ENCODE measurements at places on chromosomes 16 and 17.

DNA sequence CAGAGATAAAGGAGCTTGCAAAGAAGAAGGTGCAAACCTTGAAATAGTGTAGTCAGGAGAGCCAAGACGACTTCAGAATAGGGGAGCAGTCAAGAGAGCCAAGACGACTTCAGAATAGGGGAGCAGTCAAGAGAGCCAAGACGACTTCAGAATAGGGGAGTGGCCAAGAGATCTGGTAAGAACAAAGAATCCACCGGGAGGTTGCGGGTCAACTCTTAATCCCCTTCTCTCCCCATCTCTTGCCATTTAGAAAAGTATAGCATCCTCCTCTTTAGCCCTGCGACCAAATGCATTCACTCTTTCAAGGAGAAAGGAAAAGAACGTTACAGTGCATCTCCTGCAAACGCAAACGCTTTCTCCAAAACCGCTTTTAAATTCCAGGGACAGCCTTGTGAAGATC is 713 bp downstream of the KNOP1 start:
- no peak for DNase-seq

DNA sequence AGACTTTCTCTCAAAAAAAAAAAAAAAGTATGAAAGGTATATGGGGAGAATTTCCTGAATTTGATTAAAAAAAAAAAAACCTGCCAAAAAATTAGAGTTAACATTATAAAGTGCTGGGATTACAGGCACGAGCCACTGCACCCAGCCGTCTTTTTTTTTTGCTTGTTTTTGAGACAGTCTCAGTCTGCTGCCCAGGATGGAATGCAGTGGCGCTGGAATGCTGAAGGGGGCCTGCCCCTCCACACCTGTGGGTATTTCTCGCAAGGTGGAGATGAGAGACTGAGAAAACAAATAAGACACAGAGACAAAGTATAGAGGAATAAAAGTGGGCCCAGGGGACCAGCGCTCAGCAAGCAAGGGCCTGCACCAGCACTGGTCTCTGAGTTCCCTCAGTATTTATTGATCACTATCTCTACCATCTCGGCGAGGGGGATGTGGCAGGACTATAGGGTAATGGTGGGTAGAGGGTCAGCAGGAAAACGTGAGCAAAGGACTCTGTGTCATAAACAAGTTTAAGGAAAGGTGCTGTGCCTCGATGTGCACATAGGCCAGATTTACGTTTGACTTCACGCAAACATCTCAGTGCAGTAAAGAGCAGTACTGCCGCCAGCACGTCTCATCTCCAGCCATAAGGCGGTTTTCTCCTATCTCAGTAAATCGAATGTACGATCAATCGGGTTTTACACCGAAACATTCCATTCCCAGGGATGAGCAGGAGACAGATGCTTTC is 117.2 kb downstream of the GOSR1 start:
- no peak for DNase-seq

- no peak for DNase-seq
These were observed 86.2 kb downstream of the TOX3 start for GRCh38 chr16:52460639-52461178.

DNA sequence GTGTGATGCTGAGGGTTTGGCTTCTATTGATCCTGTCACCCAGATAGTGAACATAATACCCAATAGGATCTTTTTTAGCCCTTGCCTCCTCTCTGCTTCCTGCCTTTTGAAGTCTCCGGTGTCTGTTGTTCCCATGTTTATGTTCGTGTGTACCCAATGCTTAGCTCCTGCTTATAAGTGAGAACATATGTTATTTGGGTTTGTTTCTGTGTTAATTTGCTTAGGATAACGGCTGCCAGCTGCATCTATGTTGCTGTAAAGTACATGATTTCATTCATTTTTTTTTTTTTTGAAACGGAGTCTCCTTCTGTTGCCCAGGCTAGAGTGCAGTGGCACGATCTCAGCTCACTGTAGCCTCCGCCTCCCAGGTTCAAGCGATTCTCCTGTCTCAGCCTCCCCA is 23.0 kb downstream of the DUS2 start:
- DNase-seq: no peak

DNA sequence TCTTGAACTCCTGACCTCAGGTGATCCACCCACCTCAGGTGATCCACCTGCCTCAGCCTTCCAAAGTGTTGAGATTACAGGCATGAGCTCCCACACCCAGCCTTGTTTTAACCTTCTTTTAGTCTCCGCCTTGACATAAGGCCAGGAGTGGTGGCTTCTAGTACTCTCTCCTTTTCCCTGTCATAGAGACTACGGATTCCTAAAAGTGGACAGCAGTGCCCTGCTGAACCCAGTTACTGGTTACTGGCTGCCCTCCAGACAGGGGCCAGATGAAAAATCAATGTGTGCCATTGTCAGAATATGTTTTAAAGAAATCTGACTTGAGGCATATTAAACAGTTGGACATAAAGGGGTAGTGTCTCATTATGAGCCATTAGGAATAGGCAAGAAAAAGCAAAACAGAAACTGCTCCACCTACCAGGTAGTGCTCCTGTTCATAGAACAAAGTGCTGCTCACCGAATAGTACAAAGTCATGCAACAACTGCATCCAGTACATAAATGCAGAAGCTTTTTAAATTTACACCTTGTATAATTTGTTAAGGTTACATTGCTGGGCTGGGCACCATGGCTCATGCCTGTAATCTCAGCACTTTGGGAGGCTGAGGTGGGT is 32.1 kb downstream of the TRIM25 start:
- DNase-seq: no peak

DNA sequence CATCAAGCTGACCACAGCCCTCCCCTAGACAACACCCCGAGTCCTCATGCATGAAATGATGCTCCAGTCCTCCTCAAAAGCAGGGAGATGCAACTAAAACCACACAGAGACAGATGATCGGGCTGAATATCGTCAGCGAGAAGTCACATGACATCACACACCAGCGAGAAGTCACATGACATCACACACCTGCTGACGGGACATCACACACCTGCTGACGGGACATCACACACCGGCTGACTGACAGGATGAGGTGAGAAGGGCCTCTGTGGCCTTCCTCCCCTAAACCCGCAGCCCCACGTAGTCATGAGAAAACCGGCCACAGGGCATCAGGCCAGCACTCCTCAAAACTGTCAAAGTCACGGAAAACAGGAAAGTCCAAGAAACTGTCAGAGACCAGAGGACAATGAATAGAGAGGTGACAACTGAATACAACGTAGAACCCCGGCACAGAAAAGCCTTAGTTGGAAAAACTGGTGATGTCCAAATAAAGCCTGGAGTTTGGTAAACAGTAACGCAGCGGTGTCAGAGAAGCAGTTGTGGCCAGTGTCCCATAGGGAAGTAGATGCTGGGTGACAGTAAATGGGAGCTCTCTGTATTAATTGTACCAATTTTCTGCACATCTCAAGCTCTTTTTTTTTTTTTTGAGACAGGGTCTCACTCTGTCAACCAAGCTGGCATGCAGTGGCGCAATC is 14.3 kb downstream of the LITAF start:
- no peak for DNase-seq

DNA sequence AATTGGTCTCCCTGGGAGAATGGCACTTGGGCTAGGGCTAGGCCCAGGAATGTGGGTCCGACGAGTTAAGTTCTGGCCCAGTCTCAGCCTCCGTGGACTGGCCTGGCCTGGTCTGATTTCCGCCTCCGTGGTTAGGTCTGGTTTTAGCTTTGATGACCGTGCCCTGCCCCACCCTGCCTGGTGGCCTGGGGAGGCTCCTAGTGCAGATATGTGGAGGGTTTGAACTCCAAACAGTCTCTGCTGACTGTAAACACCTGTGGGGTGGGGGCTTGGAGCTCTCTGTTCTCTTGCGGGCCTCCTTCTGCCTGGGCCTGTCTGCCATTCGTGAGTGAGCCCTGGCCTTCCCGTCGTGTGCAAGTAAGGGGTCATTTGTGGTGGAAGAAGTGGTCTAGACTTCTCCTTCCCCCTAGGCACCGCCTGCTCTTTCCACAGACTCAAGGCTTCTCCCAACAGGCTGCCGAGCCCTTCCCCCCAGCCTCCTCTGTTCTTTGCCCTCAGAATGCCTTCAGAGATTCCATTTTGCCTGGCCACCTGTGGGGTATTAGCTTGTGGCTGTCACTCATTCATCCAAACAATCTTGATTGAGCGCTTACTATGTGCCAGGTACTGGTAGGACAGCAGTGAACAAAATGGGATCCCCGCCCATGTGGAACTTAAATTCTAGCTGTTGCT is 1.6 kb downstream of the ATP6V0C start:
- no peak for DNase-seq

- DNase-seq: no peak
These were observed 10.1 kb upstream of the TMEM208 start for GRCh38 chr16:67216612-67217490.

- DNase-seq: no peak
These were observed 948 bp downstream of the LUC7L start for GRCh38 chr16:228151-228851.

GRCh38 chr16:31052114-31052513 is 18.8 kb downstream of the STX4 start:
- DNase-seq: no peak

DNA sequence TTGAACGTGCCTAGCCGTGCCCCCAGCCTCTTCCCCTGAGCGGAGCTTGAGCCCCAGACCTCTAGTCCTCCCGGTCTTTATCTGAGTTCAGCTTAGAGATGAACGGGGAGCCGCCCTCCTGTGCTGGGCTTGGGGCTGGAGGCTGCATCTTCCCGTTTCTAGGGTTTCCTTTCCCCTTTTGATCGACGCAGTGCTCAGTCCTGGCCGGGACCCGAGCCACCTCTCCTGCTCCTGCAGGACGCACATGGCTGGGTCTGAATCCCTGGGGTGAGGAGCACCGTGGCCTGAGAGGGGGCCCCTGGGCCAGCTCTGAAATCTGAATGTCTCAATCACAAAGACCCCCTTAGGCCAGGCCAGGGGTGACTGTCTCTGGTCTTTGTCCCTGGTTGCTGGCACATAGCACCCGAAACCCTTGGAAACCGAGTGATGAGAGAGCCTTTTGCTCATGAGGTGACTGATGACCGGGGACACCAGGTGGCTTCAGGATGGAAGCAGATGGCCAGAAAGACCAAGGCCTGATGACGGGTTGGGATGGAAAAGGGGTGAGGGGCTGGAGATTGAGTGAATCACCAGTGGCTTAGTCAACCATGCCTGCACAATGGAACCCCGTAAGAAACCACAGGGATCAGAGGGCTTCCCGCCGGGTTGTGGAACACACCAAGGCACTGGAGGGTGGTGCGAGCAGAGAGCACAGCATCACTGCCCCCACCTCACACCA is 724 bp downstream of the GAA start:
- DNase-seq: no peak

- no peak for DNase-seq
These were observed 93.3 kb downstream of the CMIP start for GRCh38 chr16:81537721-81538561.

GRCh38 chr17:10574324-10574723 is 24.9 kb upstream of the MYH2 start:
- no peak for DNase-seq

GRCh38 chr16:70805380-70805779 is 4.4 kb upstream of the VAC14 start:
- DNase-seq: no peak

- DNase-seq: no peak
These were observed 395.4 kb downstream of the NPIPA7 start for GRCh38 chr16:16774389-16774788.

GRCh38 chr16:26196310-26196709 is 504.6 kb downstream of the HS3ST4 start:
- no peak for DNase-seq

- DNase-seq: no peak
These were observed 19.9 kb downstream of the DHRS7C start for GRCh38 chr17:9771465-9771864.

GRCh38 chr16:77430360-77430759 is 4.5 kb downstream of the ADAMTS18 start:
- DNase-seq: no peak

DNA sequence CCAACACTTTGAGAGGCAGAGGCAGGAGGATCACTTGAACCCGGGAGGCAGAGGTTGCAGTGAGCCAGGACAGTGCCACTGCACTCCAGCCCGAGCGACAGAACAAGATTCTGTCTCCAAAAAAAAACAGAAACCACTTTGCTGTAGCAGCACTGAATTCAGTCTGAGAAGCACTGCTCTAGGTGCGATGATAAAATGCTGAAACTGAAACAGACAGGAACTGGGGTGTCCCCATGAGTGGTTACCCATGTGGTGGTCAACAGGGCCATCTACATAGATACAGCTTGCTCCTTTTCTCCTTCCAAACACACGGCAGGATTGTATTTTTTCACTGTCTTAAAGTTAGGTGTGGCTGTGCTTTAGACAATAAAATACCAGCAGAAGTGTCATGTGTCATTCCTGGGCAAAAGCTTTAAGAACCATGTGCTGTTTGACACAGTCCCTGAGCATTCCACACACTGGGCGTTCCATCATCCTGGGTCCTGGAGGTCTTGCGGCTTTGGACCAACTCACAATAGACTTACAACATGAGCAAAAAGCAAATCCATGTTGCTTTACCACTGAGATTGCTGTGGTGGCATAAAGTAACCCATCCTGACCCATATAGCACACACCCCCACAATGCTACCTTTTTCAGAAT is 11.5 kb downstream of the GAS7 start:
- no peak for DNase-seq

GRCh38 chr17:6507535-6507934 is 48.8 kb downstream of the PITPNM3 start:
- DNase-seq: no peak

DNA sequence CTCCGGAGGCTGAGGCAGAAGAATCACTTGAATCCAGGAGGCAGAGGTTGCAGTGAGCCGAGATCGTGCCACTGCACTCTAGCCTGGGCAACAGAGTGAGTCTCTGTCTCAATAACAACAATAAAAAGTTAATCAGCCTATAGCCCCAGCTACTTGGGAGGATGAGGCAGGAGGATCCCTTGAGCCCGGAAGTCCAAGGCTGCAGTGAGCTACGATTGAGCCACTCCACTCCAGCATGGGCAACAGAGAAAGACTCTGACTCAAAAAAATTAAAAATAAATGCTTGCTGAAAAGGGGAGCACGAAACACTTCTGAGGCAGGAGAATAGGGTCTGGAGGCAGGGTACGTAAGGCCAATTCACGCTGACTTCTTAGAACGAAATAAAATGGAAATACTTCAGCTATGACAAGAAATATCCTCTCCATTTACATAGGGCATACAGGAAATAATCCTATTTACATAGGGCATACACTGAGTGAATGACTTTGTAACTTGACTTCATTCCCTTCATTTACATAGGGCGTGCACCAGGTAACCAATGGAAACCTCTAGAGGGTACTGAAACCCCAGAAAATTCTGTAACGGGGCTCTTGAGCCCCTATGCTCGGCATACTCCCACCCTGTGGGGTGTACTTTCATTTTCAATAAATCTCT is 3.2 kb upstream of the PRPSAP1 start:
- no peak for DNase-seq

GRCh38 chr17:27466376-27466742 is 10.1 kb downstream of the KSR1 start:
- no peak for DNase-seq

- DNase-seq: no peak
These were observed 144.0 kb upstream of the TBX2 start for GRCh38 chr17:61255647-61256046.

GRCh38 chr17:8420041-8420934 is 15.4 kb upstream of the NDEL1 start:
- no peak for DNase-seq

GRCh38 chr17:65638221-65638975 is 77.0 kb upstream of the AXIN2 start:
- no peak for DNase-seq

GRCh38 chr17:10050597-10051101 is 145.6 kb upstream of the RCVRN start:
- DNase-seq: no peak

- no peak for DNase-seq
These were observed 18.5 kb downstream of the MRPL45 start for GRCh38 chr17:38315497-38315896.

Measured in activated T-helper 1 cell treated with anti-CD3 and anti-CD28 coated beads, Interleukin-2, amount 50 U/mL, for 16 hours (primary cell).